Breast epithelium (tissue), 4 donors: ENCODE measurements at places on chromosomes 3 and 15. TPM values are rescaled to one million over a fixed set of nuclear protein-coding genes. Genes with fewer than 3 reads are reported as not detected.

GRCh38 chr15:78437107-78437761 lies 782 bp upstream of the IREB2 start:
- peak overlapping the region; percentile 96 for H3K27ac ChIP-seq
- H3K36me3 ChIP-seq: no peaks in the 10 kb centered on the region
- H3K4me3 ChIP-seq: peak overlapping the region; percentile 99
- no peak for DNase-seq
- no peaks in the 10 kb centered on the region for H3K27me3 ChIP-seq

DNA sequence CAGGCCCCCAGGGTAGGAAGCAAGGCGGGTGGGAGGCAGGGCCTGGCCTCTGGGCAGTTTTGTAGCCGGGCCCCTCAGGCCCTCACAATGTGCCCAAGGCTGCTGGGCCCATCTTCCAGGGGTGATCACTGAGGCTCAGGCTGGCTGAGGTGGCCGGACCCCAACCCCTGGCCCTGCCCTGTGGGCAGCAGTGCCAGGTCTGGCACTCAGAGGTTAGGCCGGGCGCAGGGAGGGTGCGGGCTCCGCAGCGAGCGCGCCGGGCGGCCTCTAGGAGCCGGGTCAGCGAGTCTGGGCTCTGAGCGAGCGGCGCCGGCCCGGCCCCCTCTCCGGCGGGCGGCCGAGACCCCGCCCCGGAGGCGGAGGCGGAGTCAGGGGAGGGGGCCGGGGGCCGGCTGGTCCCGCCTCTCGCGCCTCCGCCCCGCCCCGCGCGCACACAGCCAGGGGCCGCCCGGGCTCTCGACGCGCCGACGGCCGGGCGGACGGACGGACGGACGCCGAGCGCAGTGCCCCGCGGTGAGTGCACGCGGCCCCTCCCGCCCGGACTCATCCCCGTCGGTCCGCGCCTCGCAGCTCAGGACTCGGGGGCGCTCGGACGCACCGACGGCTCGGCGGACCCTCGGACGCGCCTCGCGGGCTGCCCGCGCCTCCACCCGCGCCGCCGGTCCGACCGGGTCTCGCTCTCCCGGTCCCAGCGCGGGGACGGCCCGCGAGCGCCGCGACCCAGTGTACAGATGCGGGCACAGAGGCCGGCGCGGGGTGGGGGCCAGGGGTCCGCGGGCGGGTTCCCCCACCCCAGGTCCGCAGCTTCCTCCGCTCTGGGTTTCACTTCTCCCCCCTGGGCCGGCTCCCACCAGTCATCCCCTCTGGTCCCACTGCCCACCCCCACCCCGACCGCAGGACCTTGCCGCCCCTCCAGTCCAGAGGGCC lies at the start of gene FBLN2:
FBLN2 (plus strand) TSS at position 430 of the 927 bp plus-strand sequence. CDS start 21,231 bp downstream, outside the sequence.
- no peaks in the 10 kb centered on the region for H3K36me3 ChIP-seq
- DNase-seq: no peak
- H3K27me3 ChIP-seq: no peaks in the 10 kb centered on the region
- H3K27ac ChIP-seq: peak within 1 kb of the TSS; percentile 64

AMIGO3 gene
- total RNA-seq: 1.3 TPM

DNA sequence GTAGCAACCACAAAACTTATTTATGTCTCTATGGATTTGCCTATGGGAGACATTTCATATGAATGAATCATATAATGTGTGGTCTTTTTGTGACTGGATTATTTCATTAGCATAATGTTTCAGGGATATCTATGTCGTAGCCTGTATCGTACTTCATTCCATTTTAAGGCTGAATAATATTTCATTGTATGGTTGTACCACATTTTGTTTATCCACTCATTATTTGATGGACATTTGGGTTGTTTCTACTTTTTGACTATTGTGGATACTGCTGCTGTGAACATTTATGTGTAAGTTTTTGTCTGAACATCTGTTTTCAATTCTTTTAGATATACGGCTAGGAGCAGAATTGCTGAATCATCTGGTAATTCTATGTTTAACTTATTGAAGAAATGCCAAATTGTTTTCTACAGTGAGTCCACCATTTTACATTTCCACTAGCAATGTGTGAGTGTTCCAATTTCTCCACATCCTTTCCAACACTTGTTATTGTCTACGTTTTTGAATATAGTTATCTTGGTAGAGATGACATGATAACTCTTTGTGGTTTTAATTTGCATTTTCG lies 134.4 kb upstream of the DAZL start:
- H3K36me3 ChIP-seq: no peaks in the 10 kb centered on the region
- H3K4me1 ChIP-seq: no peaks in the 10 kb centered on the region
- H3K4me3 ChIP-seq: no peak overlapping the region
- DNase-seq: no peak
- no peak overlapping the region for H3K27ac ChIP-seq

DNA sequence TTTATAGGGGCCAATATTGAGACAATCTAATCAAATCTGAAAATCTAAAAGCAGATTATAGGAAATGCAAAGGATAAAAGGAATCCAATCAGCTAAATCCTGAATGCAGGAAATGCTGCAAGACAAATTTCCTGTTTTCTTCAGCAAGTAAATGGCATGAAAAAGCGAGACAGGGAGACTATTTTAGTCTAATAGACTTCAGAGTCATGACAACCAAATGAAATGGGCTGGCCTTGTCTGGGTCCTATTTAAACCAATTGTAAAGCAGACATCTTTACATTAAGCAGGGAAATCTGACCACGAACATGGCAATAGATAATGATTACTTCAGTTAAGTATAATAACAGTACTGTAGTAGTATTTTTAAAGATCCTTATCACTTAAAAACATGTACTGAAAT lies 2.1 kb downstream of the DBR1 start:
- H3K4me1 ChIP-seq: no peaks in the 10 kb centered on the region
- DNase-seq: no peak
- no peaks in the 10 kb centered on the region for H3K36me3 ChIP-seq

XXYLT1 gene
- total RNA-seq: 7.2 TPM

DNA sequence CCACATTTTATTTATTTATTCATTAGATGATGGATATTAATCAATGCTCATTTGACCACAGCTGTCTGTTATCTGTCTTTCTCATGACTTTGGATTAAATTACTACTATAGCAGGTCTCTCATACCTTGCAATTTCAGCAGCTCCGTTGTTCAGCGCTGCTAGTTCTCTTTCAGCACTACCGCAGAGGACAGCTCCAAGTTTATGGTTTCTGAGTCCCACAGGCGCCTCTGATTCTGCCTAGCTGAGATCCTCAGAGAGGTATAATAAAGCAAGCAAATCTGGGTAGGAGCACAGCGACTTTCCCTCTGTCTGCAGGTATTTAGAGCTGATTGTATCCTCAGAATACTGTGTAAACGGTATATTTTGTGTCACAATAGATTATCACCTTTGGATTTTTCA lies 204.9 kb downstream of the CNTN4 start:
- no peak overlapping the region for H3K27ac ChIP-seq
- no peak overlapping the region for H3K4me3 ChIP-seq
- no peak for DNase-seq
- no peaks in the 10 kb centered on the region for H3K36me3 ChIP-seq
- no peaks in the 10 kb centered on the region for H3K4me1 ChIP-seq
- H3K27me3 ChIP-seq: no peaks in the 10 kb centered on the region

CELSR3 gene
- total RNA-seq: 1.3 TPM
